ENCODE measurements at places on chromosomes 11 and 22.

DNA sequence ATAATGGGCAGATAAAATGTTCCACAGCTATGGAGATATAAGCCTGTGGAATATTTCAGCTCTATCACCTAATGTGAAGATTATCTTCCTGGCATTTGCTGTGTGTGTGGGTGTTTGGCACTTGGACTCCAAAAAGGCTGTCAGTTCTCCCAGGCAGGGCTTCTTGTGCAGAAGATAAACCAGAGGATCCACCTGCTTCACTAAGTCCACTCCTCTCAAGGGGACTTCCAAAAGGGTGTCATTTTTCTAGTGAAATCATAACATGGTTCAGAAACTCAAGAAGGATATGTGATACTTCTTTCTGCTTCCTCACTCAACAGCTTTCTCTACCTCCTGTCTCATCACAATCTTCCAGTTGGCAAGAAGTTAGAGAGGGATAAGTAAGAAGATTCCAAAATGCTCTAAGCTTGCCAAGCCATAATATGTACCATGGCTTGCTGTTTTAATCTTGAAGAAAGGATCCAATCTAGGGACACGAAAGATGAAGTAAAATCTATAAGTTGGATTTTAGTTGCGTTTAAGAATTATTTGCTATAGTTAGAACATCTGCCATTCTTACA lies 206.2 kb upstream of the MTMR2 start:
- DNase-seq: no peak

GRCh38 chr11:11866203-11866602 lies 24.4 kb downstream of the USP47 start:
- no peak for DNase-seq

- no peak for DNase-seq
Measured at GRCh38 chr22:30220338-30221012, 26.1 kb downstream of the LIF start.

DNA sequence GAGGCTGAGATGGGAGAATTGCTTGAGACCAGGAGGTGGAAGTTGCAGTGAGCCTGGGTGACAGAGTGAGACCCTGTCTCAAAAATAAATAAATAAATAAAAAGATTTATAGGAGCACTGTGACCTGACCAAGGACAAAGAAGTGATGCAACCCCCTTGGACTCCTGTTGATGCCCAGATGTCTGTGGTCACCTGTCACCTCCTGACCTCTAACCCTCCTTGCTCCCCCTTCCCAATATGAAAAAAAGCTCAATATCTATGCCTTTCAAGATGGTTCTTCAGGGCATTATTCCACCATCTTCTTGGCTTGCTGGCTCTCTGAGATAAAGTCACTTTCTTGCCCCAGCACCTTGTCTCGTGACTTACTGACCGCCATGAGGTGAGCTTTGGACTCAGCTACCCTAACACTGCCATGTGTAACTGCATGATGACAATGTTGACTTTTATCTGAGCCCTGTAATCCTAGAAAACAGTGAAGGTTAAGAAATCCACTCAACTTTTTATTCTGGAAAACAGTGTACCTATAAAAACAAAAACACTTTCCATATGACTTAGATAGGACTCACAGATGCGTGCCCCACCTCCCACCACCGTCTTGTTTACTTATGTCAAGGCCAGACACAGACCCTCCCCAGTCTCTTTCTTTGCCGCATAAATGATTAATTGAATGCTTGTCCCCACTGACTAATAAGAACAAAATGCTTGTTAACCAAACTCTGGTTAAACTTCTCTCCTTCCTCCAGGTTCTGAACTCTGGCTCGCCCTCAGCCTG lies 360.5 kb downstream of the BUD13 start:
- DNase-seq: no peak

- DNase-seq: no peak
Measured at GRCh38 chr11:103699216-103699615, 337.2 kb upstream of the DDI1 start.

GRCh38 chr22:43955883-43956782 lies 891 bp downstream of the SAMM50 start:
- no peak for DNase-seq

- DNase-seq: no peak
Measured at GRCh38 chr11:111693224-111693937, 72.8 kb downstream of the PPP2R1B start.

- no peak for DNase-seq
Measured at GRCh38 chr11:102800767-102801166, 2.8 kb upstream of the MMP1 start.

GRCh38 chr11:68838572-68838964 lies 3.1 kb downstream of the CPT1A start:
- peak; percentile 58 for DNase-seq

All from left ventricle myocardium superior (tissue), 1 donor.